ENCODE measurements at places on chromosomes 2 and 18.

GRCh38 chr2:73944714-73945113 lies 18.0 kb downstream of the DGUOK start:
- DNase-seq, result no peak

- no peak for DNase-seq
These were observed 56.2 kb upstream of the SMIM21 start for GRCh38 chr18:75483662-75484061.

- no peak for DNase-seq
These were observed 44.4 kb upstream of the SETBP1 start for GRCh38 chr18:44636241-44636640.

- no peak for DNase-seq
These were observed 98.5 kb downstream of the DSEL start for GRCh38 chr18:67417864-67418523.

GRCh38 chr18:76356666-76357065 lies 138.4 kb downstream of the ZNF516 start:
- no peak for DNase-seq

DNA sequence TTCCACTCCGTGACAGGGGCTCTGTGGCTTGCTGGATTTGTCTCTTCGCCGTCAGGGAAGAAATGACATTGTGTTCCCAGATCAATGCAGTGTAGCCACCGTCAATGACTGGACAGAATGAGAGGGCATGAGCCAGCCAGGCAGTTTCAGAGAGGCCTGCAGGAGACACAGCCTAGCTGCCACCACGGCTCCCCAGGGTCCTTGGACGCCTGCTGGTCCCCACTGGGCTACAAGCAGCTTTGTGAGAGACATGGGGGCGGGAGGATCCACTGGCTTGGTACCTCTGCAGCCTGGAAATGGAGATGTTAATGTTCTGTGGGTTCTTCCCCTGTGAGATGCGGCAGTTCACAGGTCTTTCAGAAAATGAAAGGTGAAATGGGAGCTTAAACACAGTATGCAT lies 12.1 kb upstream of the AMER3 start:
- no peak for DNase-seq

GRCh38 chr2:233756429-233757081 lies 3.5 kb upstream of the UGT1A1 start:
- DNase-seq, result no peak

DNA sequence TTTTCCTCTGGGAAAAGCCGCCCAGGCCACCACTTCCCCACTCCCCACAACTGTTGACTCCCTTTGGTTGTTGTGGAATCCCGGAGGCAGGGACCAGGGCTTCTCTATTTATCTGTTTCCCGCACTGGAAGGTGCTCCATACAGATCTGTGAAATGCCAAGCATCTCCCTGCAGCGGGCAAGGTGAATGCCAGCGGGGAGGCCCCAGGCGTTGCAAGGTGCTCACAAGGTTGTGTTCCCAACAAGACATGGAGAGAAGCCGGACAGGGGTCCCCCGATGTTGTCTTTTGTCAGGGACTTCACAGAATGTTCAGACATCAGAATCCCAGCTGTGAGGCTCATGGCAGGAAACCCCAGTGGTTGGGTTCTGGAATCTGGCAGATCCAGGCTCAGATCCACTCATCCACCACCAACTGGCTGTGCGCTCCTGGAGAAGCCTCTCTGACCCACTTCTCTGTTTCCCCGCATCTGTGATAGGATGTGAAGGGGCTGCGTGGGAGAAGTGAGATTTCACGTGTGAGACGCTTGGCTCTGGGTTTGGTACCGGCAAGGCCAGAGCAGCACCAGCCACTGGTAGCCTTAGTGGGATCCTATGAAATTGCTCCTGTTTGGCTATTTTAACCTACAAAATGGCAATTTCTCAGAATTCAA lies 8.6 kb upstream of the NEU2 start:
- DNase-seq, result no peak

DNA sequence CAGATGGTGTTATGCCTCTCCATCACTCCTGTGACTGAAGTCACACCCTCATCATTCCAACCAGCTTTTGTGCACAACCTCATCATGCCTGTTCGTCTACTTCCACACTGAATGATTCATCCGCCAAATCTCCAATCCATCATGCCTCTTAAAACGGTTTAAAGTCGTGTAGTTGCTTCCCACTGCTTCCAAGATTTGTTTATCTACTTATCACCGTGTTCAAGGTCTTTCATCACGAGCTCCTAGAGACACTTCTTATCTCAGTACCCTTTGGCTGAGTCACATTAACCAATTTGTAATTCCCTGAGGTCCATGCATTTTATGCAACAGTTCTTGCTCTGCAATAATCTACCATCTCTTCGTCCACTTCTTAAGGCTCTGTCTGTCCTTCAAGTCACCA lies 592.3 kb upstream of the ID2 start:
- DNase-seq, result no peak

DNA sequence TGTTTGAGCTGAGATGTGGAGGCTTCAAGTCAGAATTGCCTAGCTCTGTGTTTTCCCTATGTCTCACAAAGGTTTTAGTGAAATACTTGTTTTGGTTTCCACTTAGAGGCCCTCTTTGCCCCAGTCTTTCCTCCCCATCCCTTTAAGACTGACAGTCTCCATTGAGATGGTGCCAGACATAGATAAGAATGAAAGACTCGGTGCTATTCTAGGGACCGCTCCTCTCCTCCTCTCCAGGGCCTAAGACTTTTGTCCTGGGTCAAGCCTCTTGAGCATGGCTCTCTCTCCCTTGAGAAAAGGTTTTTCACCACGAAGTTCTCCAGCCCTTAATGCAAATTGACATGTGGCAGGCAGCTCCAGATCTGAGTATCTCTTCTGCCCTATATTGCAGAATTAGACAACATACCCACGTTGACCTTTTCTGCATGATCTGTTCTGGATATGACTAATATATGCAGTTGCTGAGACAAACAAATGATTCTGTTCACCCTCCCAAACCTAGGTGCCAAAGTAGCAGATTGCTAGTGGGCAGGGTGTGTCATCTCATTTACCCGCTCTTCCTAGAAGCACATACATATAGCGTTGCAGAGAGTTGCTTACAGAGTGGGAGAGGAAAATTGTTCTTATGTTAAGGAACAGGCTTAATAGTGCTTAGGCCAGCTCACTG lies 47.5 kb upstream of the ACSL3 start:
- no peak for DNase-seq

GRCh38 chr2:85737481-85737880 lies 16.3 kb upstream of the ATOH8 start:
- no peak for DNase-seq

DNA sequence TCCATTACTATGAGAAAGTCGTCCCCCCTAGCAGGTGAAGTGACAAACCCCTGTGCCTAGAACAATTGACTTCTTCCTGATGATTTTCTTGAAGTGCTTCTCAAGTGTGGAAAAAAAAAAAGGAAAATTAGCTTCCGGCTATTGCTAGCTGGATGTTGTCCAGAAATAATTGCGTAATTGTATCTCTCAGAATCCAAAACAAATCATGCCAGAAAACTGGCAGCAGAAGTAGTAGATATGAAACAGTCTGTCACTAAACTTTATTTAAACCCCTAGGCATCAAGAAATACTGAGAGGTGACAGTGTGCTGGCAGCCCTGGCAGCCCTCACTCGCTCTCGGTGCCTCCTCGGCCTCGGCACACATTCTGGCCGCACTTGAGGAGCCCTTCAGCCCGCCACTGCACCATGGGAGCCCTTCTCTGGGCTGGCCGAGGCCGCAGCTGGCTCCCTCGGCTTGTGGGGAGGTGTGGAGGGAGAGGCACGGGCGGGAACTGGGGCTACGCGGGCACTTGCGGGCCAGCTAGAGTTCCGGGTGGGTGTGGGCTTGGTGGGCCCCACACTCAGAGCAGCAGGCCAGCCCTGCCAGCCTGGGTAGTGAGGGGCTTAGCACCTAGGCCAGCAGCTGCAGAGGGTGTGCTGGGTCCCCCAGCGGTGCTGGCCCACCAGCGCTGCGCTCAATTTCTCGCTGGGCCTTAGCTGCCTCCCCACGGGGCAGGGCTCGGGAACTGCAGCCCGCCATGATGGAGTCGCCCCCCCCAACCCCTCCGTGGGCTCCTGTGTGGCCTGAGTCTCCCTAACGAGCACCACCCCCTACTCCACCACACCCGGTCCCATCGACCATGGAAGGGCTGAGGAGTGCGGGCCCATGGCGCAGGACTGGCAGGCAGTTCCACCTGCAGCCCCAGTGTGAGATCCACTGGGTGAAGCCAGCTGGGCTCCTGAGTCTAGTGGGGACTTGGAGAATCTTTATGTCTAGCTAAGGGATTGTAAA lies 80.5 kb upstream of the ABCA12 start:
- DNase-seq, result no peak

DNA sequence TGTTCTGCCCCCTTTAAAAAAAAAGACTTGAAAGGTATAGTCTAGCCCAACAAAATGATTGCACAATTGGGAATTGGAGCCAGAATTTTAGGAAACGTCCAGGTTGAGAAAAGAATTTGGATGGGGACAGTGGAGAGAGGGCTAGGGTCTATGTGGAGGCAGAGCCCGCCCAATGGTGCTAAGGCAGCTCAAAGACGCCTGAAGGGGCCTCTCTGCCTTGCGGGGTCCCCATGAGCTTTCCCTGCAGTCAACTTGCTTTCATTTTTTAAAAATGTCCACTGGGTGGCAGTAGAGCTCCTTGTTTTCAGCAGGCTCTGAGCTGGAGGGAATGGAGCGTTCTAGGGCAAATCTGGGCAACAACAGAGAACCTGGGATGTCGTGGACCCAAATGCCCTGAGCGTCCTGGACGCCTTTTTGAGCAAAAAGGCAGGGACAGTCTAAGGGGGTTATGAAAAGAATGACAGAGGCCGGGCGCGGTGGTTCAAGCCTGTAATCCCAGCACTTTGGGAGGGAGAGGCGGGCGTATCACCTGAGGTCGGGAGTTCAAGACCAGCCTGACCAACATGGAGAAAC lies 40.2 kb upstream of the ITM2C start:
- peak; percentile 69 for DNase-seq

DNA sequence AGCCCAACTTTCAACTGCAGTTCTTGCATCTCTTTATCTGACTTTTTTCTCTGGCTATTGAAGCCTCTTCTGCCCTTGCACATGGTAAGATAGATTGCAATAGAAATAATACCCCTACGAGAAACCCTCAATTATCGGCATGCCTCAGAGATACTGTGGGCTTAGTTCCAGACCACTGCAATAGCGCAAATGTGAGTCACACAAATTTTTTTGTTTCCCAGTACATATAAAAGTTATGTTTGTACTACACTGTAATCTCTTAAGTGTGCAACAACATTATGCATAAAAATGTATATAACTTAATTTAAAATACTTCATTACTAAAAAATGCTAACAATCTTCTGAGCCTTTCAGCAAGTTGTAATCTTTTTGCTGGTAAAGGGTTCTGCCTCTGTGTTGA lies 124.7 kb downstream of the PDE1A start:
- no peak for DNase-seq

GRCh38 chr2:241479026-241479898 lies 29.1 kb downstream of the STK25 start:
- DNase-seq, result no peak

DNA sequence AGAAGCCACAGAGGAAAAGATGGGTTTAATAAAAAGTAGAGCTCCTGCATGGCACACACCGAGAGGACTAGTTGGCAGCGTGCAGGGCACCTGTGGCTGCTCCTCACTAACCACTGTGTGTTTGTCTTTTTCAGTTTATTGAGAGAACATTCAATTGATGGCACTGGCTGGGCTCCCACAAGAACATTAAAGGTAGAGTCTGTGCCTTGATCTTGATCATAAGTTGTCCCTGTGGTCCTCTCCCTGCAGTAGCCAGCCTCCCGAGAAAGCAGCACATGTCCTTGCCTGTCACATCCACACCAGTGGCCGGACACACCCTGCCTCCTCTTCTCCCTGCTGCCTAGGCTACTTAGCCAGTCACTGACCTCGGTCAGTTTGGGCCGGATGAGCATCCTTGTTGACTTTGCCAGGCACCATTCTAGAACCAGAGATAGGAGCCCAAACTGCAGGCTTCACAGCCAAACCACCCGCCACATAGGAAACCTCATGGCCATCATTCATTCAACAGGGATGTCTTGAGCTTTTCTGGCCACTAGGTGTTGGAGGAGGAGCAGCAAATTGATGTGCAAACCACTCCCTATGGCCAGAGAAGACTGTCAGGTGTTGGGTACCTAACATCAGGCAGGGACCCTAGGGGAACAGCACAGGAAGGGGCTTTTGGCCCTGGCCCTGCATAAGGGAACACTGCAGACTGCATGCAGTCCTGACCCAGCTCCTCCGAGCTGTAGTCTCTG lies 30.2 kb upstream of the SCLY start:
- no peak for DNase-seq

DNA sequence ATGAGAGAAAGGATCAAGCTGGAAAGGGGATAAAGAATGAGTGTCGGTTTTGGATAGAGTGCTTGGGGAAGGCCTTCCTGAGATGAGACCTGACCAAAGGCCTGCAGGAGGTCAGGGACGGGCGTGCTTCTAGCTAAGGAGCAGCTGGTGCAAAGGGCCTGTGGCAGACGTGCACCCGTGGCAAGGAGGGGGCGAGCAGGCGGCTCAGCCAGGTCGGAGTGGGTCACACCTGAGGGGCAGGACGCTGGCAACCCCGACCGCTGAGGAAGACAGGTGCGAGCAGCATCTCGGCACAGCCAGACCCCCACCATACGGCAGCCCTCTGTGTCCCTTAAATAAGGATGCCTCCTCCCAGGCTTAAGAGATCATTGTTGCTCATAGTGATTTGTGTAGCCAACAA lies 48.1 kb downstream of the ODC1 start:
- DNase-seq, result no peak
